ENCODE measurements at places on chromosomes 12 and 14.
A peak's percentile ranks its signal among the peaks of the same experiment; 100 is the strongest.

GRCh38 chr12:88993651-88994050, 358.6 kb downstream of the DUSP6 start:
- DNase-seq, result peak; percentile 79

GRCh38 chr14:45212231-45212630, 40.8 kb downstream of the MIS18BP1 start:
- DNase-seq, result no peak

DNA sequence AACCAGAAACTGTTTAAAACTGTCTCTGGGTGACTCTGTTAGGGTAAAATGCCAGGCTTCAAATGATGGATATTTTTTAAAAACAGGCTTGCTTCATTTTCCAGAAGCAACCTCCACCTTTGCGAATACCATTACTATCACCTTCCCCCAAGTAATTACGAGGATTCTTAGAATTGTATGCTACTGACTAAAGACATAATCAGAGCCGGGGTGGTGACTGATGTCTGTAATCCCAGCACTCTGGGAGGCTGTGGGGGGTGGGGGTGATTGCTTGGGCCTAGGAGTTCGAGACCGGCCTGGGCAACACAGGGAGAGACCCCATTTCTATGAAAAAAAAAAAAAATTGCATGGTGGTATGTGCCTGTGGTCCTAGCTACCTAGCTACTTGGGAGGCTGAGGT, 38.3 kb downstream of the FGD6 start:
- DNase-seq, result no peak

DNA sequence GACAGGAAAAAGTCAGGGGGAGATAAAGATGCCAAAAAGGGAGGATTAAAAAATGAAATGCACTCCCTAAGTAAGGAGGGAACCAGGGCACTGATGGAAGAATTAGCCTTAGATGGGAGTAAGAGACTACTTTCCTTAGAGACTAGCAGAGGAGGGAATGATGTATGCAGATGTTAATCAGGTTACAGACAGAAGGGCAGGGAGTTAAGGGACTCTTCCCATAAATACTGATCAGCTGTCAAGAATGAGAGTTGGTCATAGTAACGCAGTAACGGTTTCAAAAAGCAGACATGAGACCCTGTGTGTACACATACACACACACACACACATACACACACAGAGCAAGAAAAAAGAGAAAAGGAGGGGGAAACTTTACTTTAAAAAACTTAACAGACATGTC, 93.4 kb downstream of the PHLDA1 start:
- DNase-seq, result no peak

- no peak for DNase-seq
These were observed 74.6 kb downstream of the DACT1 start for GRCh38 chr14:58712357-58712756.

GRCh38 chr14:90985601-90986242, 74.7 kb downstream of the RPS6KA5 start:
- no peak for DNase-seq

- peak; percentile 74 for DNase-seq
These were observed 2.2 kb upstream of the NFKBIA start for GRCh38 chr14:35406506-35407305.

DNA sequence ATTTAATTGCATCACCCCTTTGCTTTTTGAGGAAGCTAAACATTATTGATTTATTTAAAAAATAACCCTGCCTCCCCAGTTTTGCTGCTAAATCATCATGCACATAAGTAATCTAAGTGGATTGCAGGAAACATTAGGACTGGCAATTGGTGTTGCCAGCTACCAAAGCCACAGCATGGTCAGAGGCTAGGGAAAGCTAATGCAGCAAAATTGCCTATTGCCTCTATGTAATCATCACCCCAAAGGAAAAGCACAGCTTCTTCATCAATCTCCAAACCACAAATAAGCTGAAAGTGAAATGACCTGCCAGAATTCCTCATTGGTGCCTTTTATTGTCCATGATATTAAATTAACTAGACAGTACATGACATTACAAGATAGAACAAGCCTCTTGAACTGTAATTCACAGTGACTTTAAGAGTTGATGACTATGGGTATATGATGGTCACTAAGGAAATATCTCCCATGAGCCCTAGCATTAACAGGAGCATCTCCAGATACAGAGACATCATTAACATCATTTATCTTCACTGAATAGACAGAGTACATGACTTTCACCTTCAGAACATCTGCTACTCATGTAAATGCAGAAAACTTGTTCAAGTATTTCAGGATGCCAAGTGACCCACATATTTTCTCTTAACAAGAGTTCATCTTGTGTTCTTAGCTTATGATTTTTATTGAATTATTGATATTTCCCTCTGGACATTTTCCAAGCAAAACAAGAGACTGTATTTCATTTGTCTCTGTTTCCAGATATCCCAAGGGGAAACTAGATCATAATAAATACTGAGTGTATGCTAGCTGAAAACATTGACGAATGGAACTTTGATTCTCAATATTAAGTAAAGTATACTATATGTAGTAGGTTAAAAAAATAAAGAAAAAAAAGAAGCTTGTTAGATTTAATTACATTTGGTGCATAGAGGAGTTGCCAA, 29.4 kb downstream of the PTPRR start:
- no peak for DNase-seq

DNA sequence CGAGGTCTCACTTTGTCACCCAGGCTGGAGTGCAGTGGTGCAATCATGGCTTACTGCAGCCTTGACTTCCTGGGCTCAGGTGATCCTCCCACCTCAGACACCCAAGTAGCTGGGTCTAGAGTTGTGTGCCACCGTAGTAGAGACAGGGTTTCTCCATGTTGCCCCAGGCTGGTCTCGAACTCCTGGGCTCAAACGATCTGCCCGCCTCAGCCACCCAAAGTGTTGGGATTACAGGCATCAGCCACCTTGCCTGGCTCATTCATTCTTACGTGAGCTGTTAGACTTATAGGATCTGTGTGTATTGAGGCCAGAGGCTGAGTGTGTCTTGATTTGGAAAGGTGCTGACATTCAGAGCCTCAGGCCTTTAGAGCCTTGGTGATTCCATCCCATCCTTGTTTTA, 128.1 kb downstream of the SLC25A47 start:
- DNase-seq, result no peak
